ENCODE measurements at places on chromosomes 2 and 18.

DNA sequence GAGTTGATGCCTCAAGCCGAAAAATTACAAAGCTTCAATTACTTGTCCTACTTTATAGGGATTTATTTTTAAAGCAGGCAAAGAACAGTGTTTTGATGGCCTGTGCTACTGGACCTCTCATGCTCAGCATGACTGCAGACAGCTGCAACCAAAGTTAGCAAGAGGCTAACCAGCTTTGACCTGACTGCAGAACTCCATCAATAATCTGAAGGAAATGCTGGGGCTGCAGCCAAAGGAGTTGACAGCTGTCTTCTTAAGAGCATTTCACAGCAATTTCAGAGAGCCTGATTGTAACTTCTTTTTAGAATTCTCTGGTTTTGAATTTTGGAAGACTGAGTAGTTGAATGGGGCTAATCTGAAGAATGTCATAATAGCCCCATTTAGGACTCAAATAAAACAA lies 46.5 kb upstream of the SESTD1 start:
- DNase-seq: no peak

- DNase-seq: no peak
Observed at GRCh38 chr18:50832754-50833153, 12.9 kb upstream of the MRO start.

- no peak for DNase-seq
Observed at GRCh38 chr2:200356321-200356720, 49.8 kb downstream of the SPATS2L start.

DNA sequence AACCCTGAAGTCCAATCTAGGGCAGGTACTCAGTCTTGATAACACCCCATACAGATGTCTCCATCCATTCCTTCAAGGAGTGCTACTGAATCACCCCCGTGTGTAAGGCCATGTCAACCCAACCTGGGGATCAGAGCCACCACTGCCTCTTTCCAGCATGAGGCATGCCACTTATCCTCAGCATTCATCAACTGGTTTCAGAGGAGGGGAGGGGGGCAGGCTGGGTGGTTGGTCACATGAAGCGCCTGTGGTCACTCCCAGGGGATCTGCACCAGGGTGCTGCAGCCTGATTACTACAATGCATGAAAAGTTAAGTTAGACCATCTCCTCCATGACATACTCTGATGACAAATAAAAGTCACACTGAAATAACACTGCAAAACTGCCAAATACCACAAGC lies 65.0 kb downstream of the UXS1 start:
- DNase-seq: no peak

GRCh38 chr18:79498662-79499061 lies 102.9 kb downstream of the NFATC1 start:
- no peak for DNase-seq

DNA sequence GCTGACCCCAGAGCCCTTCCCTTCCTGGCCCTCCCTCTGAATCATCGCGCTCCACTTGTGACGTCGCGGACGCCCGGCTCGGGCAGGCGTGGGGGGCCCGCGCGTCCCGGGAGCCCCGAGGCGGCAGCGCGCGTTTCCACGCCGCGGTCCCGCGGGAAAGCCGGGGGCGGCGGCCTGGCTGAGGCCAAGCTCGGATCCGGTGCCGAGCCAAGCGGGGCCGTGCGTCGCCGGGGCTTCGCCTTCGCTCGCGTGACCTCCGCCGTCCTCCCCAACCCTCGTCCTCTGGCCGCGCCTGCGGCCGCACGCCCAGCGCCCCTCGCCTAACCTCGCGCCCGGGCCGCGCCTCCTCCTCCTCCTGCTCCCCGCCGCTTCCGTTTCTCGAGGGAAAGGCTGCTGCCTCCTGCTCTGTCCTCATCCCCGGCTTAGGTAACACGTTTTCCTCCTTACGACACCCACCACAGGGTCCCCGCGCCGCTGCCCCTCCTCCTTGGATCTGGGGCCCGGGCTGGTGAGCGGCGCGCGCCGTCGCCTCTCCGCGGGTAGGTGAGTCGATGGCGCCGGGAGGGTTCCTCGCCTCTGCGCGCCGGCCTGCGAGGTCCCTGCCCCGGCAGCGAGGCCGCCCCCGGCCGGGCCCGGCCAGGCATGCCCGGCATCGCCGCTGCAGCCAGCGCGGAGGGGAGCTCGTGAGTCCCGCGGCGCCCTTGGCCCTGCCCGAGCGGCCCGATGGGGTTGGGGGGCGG lies at the start of gene INPP1:
TSS of gene INPP1 (plus strand) at position 54 of the 740 bp plus-strand sequence. CDS start 16,514 bp downstream, outside the sequence.
- DNase-seq: peak; percentile 12

DNA sequence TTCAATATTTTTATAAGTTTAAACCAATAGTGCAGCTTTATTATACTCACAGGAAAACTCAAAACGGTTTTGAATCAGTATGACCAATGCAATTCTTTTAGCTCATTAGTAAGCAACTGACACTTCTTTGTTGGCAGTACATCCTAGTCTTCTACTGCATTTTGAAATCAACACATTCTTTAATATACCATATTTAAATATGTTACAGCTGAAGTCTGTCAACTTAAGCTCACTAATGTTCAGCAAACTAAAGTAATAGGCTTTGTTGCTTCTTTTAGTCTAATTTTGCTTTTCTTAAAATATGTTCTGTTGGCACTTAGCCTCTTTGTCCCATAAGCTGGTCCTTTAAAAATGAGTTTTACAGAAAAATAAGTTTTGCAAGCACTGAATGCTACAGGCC lies 55.4 kb upstream of the CCBE1 start:
- no peak for DNase-seq

All from T-helper 1 cell (primary cell).